ENCODE measurements at places on chromosomes 12 and 14.

DNA sequence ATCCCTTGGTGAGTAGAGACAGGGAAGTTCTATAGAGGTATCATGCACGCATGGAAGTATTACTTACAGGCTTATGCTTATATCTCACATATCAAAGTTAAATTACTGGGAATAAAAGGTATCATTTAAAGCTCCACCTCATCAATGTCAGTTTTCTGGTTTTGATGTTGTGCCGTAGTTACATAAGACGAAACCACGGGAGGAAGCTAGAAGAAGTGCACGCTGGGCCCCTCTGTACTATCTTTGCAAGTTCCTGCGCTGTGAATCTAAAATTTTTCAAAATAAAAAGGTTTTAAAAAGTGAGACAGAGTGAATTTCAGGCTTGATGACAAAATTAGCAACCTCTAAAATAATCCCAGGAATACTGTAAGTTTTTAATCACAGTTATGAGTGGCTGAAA, 198.1 kb downstream of the ANO2 start:
- no peak for DNase-seq

DNA sequence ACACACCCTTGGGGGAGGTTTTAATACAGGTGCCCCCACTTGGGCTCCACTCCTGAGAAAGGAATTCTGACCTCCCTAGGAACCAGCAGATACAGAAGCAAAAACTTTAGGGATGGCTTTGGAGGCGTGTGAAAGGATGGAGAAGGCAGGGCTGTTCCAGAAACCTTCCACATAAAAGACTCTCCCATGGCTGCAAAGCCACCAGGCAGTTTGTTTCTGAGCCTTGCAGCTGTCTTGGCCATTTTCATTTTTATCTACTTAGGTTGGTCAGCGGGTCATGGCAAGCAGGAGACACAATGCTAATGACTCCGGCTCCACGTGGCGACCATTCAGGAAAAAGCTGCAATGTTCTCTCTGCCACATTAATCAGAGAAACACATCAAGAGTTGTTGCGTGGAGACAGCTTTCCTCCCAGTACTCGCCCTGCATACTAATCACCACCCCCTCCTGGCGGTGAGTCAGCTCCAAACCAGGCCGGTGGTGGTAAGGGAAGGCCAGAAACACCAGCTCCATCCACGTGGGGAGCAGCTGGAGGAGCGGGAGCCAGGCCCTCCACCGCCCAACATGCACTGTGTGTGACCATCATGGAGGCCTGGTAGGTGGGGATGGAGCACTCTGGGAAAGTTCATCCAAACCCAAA, 30.9 kb upstream of the IRF2BPL start:
- no peak for DNase-seq

DNA sequence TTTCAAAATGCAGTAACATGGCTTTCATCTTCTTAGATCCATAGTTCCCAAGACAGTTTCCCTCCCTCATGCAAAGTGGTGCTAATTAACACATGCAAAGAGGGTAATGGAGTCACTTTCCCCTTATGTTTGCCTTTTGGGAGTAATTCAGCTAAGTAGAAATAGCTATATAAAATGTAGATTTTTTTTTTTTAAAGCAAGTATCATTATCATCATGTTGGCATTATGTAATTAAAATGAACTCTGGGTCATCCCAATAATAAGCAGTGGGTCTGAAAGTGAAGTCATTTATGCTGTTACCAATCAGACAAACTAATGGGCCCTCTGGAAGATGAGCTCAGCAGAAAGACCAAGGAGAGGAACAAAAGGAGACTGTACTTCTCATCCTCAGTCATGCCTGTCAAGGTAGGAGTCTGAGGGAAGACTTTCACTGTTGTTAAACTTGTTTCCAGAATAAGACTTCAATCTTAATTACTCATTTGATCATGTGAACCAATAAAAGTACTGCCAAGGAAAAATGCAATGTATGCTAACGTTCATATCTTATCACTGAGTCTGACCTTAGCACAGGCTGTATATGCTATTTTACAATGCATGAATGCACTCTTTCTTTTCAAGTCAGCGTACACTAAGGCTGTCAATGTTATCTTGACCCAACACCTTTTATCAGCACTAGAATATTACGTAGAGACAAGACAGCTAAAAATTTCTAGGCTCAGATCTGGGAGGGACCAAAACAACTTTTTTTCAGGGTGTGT, 26.8 kb downstream of the AREL1 start:
- DNase-seq: no peak

- no peak for DNase-seq
These were observed 23.8 kb upstream of the CISTR start for GRCh38 chr12:53775478-53776145.

DNA sequence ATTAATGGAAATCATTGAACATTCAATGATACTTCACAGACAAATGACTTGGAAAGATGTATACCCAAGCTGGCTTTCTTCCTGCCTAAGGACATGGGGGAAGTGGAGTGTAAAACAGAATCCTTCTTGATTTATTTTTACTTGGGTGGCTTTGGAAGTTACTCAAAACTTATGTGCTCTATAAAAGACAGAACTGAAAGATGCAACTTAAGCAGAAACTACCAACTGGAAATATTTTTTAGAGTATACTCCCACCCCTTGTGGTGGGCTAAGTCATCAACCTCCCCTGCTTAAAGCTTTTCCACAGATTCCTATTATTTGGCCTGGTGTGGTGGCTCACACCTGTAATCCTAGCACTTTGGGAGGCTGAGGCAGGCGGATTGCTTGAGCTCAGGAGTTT, 126.0 kb upstream of the ATP2B1 start:
- no peak for DNase-seq

DNA sequence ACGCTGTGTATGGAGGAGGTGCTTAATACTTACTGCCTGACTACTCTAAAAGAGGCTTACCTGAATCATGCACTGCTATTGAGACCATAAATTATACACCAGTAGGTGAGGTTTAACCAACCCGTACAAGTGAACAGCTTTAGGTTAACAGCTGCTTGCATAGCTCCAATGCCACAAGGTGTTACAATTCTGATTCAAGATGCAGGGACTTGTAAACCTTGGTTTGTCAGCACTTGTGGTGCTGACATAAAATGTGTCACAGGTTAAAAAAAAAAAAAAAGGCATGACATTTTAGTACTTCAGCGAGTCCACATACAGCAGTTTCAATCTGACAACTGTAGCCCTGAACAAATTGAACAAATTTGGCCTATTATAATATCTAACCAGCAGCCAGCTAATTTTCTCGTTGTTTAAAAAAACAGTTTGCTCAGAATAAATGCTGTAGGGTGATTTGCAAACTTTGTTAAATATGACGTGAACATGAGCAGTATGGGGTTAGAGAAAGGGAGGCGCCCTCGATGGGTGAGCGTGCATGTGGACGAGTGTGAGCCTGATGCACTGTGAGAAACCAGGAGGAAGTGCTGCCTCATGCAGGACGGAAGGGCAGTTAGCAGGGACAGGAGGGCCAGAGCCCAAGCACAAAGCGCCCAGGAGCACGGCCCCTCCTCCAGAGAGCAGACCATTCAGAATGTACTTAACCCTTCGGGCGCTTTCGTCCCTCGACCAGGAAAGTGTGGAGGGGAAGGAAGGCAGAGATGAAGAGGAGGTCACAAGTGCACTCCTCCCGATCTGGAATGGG, 44.7 kb downstream of the TCHP start:
- no peak for DNase-seq

DNA sequence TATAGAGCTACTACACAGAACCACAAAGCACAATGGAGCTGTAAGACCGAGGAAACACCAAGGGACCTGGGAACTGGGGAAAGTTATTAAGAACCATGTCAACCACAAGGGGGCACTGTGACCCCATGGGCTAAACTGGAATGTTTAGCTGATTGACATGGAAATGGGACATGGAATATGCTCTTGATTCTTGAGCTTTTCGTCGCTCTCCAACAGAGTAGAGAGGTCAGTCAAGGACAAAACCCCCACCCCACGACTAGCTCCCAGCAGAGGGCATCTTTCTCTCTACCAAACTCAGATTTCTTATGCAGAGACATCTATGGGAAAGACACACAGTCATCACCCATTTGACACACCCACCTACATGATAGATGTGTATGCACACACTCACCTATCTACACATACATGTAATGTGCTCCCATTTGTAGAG, 10.1 kb downstream of the NDRG2 start:
- peak; percentile 82 for DNase-seq

- DNase-seq: no peak
These were observed 782.2 kb downstream of the MED13L start for GRCh38 chr12:115495300-115495699.

DNA sequence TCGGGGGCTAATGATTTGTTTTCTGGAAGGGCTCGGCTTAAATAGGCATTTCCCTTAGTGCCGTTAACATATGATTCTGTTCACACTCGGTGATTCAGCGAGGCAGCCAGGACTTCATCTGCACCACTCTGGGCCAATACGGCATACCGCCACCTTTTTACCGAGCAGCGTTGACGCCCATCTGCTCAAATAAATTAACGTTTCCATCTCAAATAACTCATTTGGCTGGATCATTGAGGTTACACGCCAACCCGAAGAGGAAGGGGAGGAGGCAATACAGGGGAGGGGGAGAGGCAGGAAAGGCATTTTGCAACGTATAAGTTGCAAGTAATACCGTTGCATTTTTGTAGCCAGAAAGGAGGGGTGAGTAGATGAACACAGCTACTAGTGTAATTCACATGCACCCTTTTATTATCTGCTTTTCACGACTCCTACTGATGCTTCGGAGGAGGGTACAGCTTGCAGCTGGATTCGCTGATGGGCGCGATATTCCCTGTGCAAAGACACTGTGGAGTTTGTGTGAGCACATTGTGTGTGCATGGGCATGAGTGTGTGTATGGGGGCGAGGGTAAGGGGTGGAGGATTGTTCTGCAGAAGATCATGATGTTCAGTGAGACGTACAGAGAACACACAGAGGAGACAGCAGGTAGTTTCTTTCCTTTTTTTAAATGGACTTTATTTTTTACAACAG, 45.9 kb downstream of the MAP1LC3B2 start:
- no peak for DNase-seq

- DNase-seq: no peak
These were observed 60.7 kb upstream of the MAP1LC3B2 start for GRCh38 chr12:116498471-116498870.

DNA sequence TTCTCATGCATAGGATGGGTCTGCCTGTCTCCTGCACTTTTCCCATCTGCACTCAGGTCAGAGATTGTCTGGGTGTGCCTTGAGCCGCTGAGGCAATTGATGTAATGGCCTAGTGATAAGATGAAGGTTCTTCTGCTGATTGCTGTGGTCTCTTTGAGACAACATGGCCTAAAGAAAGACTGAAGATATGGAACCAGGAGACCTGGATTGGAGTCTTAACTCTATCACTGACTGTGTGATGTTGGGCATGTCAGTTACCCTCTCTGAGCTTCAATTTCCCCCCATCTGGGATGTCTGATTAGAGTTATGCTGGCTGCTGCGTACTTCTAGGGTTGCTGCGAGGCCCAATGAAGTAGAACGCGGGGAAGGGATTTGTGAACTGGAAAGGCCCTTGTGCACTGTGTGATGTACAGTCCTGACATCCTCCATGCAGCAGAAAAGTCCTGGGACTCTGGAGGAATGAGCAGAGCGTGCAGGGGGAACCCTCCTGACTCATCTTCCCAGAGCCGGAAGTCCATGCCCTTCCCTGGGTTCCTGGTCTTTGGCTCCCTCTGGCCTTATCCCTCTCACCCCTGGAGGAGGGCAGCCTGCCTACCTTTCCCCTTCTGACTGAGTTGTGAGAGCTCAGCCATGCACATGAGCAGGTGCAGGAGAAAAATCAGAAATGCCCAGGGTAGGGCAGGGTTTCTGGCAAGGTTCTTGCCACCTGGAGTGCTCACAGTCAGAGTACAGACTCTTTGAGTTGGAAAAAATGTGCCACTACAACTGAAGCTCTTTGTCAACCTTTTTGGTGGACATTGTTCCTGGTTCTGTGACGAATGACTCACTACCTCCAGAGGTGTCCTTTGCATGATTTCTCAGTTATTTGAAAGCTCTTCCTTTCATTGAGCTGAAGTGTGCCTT, 21.1 kb downstream of the PLEKHD1 start:
- DNase-seq: no peak

DNA sequence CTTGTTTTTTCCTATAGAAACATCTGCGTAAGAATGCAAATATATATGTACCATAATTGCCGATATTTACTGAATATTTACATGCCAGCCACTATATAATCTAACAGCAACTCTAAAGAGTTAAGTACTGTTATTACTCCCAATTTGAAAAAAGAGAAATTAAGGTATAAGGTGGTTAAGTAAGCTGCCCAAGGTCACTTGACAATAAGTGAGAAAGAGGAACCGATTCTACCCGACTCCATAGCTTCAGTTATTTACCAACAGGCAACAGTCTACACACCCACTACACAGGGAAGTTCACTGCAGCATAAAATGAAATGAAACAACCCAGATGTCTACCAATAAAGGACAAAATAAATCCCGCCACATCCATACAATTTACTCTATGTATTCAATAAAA, 1.1 kb downstream of the MIS18BP1 start:
- no peak for DNase-seq

- no peak for DNase-seq
These were observed 227.3 kb downstream of the DPF3 start for GRCh38 chr14:72666610-72667009.

DNA sequence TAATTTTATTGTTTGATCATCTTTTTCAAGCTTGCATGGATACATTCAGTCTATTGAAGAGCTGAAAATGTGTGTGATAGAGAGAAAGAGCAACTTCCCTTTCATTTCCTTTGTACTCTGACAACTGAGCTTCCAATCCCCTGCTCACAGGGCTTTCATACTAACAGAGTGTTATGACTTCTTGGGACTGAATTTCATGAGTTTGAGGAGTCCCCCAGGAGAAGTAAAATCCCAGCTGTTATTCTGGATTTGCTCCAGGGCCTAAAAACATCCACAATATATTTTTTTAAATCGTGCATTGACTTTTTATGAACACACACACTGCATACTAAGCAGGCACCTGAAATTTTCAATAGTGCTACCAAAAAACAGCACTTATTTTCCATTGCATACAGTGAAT, 195.8 kb upstream of the CAND1 start:
- no peak for DNase-seq

- DNase-seq: no peak
These were observed 293.1 kb downstream of the CACNA1C start for GRCh38 chr12:2345902-2346301.

DNA sequence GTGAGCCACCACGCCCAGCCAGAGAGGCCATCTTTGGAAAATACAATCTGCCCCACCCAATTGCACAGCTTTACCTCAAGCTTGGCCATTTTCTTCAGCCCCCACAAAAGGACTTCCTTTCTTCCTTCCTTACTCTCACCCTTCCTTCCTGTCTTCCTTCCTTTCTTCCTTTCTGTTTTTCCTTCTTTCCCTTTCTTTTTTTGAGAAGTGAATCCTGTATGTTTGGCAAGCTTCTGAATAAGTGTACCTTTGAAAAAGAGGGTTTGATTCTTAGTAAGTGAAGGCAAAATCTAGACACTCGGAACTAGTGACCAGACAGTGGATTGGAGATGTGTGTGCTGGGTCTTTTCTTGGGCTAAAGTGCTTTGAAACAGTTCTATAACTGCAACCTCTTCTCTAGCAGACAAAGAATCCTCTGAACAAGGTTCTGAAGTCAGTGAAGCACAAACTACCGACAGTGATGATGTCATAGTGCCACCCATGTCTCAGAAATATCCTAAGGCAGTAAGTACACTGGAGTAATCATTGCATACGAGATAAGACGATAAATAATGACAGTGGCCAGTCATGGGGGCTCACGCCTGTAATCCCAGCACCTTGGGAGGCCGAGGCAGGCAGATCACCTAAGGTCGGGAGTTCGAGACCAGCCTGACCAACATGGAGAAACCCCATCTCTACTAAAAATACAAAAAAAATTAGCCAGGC, 49.5 kb downstream of the SUPT16H start:
- DNase-seq: no peak

- no peak for DNase-seq
These were observed 84.9 kb upstream of the CMKLR1 start for GRCh38 chr12:108424026-108424425.

- no peak for DNase-seq
These were observed 105.8 kb downstream of the SPTSSA start for GRCh38 chr14:34356264-34356654.

Data from activated naive CD8-positive, alpha-beta T cell treated with anti-CD3 and anti-CD28 coated beads, Interleukin-2, amount 50 U/mL, for 24 hours (primary cell).